ENCODE measurements at places on chromosomes 5 and 9.
A peak's percentile ranks its signal among the peaks of the same experiment; 100 is the strongest.

GRCh38 chr9:32940740-32941139 lies 60.7 kb downstream of the APTX start:
- DNase-seq = no peak

- DNase-seq = no peak
Observed at GRCh38 chr5:72018143-72018803, 89.0 kb upstream of the MAP1B start.

DNA sequence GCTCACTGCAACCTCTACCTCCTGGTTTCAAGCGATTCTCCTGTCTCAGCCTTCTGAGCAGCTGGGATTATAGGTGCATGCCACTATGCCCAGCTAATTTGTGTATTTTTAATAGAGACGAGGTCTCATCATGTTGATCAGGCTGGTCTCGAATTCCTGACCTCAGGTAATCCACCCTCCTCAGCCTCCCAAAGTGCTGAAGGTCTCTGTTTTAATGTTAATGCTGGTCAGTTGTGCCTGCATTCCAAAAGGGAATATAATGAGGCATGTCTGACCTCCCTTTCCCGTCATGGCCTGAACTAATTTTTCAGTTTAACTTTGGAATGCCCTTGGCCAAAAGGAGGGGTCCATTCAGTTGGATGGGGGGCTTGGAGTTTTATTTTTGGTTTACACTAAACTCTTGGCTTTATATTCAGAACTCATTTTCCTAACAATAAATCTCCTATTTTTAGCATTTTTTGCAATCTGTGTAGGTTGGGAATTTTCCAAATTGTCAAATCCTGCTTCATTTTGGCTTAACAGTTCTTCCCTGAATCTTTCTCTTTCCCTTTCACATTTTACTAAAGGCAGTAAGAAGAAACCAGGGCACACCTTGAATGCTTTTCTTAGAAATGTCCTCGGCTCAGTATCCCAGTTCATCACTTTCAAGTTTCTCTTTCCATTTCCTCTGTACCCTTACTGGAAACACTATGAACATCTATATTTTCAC lies 1175.5 kb downstream of the MAT2B start:
- peak; percentile 6 for DNase-seq

- DNase-seq = no peak
Observed at GRCh38 chr9:23849379-23850035, 23.5 kb upstream of the ELAVL2 start.

DNA sequence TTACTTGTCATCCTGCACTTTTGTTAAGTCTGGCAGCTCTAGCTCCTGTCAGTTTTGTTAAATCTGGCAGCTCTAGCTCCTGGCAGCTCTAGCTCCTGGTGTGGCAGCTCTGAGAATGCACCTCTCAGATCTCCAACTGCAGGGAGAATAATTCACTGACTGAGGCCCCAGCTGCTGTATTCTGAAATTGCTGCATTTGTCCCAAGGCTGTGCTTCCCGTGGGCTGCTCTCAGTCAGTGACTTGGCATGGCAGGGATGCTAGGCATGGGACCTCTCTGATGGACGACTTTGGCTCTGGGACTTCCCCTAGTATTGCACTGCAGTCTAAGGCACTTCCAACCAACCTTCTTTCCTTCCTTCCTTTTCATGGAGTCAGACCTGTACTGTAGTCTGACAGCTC lies 475.7 kb downstream of the CCDC171 start:
- DNase-seq = peak; percentile 52

DNA sequence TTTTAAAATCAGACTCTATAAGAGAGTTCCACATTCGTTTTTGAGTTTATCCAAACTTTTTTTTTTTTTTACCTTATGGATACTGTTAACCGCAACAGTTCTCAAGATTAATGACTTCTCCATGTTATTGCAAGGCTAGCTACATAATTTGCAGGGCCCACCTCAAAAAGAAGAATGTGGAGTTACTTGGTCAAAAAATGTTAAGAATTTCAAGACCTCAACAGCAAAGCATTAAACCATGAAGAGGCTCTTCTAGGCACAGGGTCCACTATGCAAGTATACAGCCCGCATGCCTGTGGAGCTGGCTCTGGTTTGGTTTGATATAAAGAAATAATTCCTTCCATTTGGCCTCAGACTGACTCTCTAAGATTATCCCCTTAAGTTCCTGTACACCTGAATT lies 133.3 kb upstream of the TLX3 start:
- DNase-seq = no peak

DNA sequence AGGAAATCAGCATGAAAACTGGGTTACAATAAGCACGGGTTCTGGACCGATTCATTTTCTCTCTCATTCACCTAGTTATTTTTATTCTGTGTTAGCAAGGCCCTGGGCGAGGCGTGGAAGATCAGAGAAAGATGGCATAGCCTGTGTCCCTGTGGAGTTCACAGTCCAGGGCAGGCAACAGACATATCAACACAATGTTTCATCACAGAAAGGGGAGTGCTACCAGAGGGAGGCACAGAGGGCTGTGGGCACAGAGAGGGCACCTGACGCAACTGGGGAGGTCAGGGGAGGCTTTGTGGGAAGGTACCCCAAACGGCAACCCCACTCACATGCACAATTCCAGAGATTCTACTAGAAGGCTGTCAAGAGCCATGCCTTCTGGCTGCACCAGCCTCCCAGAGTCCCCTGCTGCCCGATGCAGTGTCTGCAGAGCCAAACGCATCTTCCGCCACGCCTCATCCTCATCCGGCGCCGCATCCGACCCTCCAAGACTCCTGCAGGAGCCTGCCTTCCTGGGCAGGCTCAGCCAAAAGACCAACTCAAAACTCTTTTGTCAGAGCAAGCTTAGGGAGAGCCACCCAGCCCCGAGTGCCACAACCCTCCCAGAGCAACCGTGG lies 1.4 kb downstream of the FAM193B start:
- DNase-seq = peak; percentile 93

- DNase-seq = peak; percentile 65
Observed at GRCh38 chr5:55675119-55675518, 37.0 kb downstream of the SLC38A9 start.

DNA sequence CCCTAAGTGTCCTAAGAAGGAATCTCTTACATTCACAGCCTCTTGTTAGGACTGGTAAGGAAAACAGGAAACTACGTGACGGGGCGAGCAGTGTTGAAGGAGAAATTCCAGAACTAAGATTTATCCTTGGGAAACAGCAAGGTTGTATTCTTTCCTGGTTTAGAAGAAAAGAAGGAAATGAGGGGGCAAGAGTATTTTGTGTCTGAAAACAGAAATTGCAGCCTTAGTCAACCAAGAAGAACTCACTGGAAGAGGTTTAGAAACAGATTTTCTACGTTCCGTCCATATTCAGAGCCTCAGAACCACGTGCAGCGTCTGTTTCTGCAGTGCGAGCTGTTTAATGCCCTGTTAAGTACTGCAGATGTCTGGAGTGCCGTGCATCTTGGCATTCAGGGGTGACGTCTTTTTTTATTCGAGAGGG lies 75.2 kb downstream of the GOLPH3 start:
- no peak for DNase-seq

GRCh38 chr9:134502809-134503211 lies 138.8 kb upstream of the COL5A1 start:
- peak; percentile 100 for DNase-seq

- no peak for DNase-seq
Observed at GRCh38 chr5:55538661-55539060, 3.9 kb upstream of the PLPP1 start.

GRCh38 chr5:168472329-168472728 lies 13.9 kb upstream of the RARS1 start:
- peak; percentile 93 for DNase-seq

- DNase-seq = no peak
Observed at GRCh38 chr5:54772684-54773083, 212.7 kb downstream of the ESM1 start.

GRCh38 chr5:180311216-180311615 lies 19.3 kb upstream of the MAPK9 start:
- DNase-seq = no peak

- DNase-seq = no peak
Observed at GRCh38 chr5:171908638-171909037, 97.8 kb downstream of the FBXW11 start.

DNA sequence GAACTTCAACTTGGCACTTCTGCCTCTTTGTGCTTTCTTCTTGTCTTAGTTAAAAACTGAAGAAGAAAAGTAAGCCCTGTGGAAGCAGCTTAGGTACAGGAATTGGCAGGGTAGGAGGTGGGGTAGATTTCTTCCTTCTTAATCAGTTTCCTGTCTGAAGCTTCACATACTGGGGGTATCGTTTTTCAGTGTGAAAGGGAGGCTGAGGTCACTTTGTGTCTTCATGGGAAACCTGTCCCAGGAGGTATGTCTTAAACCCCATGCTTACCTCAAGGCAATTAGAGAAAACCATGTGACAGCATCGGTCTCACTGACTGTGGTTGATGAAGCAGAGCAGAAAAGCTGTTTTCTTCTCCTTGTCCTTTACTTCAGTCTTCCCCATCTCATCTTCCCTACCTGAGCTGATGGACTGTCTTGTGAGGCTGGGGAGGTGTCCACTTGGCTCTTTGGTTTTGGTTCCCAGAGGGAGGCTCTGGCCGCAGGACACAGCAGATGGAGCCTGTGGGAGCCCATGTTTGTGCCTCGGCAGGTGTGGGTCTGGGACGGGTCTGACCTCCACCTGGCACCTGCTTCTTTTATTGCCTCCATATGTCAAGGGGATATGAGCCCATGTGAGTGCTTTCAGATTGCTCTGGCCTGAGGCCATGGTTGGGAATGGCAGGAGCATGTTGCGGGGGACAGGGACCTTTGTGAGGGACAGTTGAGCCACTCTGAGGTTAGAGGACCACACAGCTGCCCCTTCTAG lies 47.0 kb downstream of the SH3GL2 start:
- DNase-seq = no peak

GRCh38 chr5:114581136-114581535 lies 219.3 kb downstream of the KCNN2 start:
- no peak for DNase-seq

GRCh38 chr5:6573651-6574101 lies 59.2 kb downstream of the NSUN2 start:
- no peak for DNase-seq

DNA sequence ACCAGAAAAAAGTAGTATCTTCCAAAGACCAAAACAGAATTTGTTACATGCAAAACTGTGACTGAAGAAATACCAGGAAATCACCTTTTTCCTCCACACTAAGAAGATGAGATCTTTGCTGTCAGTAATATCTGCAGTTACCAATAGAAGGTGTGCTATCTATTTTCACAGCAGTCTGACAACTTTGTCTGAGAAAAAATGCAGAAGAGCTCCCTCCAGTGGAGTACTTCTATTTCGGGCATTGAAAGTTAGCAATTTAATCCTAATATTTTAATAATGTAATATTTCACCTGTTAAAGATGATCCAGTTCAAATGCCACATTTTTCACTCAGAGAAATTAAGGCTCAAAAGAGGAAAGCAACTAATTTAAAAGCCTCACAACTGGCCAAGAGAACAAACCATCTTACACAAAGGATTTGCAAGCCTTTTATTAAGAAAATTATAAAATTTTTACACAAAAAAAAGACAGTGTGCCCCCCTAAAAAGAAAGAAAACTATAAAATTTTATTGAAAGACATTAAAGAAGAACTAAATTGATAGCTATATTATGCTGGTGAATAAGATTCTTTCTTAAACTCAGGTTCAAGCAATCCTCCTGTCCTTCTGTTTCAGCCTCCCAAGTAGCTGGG lies 50.6 kb downstream of the DEPDC1B start:
- no peak for DNase-seq

DNA sequence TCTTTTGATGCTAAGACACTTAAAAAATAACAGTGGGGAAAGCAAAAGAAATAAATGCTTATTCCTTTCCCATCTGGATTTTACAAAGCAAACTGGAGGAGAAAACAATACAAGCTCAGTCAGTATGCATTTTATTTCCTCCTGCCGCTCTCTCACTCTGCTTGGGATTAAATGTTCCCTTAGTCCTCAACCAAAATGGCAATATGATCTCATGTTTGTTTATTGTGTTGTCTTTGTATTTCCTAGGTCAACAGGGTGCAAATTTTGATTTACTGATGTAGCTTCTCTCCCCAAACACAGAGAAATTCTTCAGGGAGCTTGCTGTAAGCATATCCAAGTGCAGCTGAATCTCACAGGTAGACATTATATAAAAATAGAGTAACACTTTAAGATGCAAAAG lies 92.1 kb upstream of the ERBIN start:
- no peak for DNase-seq

Data from osteoblast (primary cell).